DMS 273 treated with DMSO at 0.1 percent for 48 hours (cell line): ENCODE measurements at places on chromosomes 4 and X.
A peak's percentile ranks its signal among the peaks of the same experiment; 100 is the strongest.

DNA sequence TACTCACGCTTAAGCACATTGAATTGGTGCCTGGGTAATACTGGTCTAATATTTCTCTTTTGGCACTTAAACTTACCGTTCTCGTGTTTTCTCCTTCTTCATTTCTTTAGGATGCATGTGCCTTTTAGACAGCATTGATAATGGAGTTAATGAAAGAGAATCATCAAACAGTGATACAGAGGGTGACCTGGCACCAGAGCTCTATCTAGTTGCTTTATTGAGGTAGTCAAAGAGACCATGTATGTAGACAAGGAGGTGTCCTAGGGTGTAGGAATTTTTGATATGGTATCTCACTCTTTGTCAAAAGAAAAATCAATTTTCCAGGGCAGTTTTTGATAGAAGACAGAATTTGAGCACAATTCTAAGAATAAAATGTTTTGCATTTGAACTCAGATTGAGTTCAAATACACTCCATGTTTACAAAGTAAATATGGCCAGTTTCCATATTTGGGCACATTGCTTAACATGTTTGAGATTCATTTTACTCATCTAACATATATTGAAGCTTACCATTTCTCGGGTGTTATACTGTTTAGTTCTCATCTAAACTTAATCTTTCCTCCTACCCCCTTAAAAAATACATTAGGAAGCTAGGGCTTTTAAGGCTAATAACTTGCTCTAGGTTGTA lies 92.0 kb downstream of the WWC2 start:
- no peak for DNase-seq

GRCh38 chrX:54358424-54359211 lies 772 bp upstream of the WNK3 start:
- DNase-seq: peak; percentile 29

GRCh38 chrX:17669458-17669857 lies 67.8 kb upstream of the SCML1 start:
- no peak for DNase-seq

DNA sequence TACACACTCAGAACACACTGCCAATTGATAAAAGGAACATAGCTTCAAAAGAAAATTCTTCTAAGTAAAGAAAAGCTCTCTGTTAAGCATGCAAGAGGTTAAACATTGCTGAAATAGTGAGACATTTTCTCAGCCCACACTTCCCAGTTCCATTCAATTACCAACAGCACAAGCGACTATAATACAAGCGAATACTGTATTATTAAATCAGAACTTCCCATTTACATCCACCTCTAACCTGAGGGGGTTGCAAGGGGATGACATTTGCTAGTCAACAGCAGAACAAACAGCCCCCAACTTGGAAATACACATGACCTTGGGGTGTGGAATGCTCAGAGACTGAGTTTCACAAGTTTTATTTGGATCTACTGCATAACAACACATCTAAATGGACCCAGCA lies 1.1 kb downstream of the FSTL5 start:
- no peak for DNase-seq

GRCh38 chr4:187500796-187501195 lies 494.8 kb upstream of the ZFP42 start:
- DNase-seq: no peak

GRCh38 chr4:12562021-12562420 lies 922.1 kb downstream of the RAB28 start:
- DNase-seq: no peak

DNA sequence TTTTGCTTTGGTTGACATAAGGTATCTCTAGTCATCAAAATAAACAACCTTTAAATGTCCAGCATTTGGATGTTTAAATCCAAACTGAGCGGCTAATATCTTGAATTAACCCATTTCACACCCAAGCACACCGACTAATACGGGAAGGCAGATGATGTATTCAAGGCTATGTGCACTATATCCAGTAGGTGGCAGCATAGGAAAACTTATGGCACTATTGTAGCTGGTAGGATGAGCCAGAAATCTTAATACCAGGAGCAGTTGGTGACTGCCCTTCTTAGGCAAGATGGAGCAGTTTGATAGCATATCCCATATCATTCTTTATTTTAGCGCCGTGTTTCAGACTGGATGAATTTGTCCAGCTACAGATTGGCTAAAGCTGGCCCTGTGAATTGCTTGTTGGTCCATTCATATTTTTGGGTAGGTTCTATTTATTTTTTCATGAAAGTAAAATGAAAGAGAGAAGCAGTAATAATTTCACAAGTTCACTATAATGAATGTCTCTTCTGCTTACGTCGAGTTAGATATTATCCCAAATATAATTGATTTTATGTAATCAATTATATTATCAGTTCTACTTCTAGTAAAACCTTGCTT lies 24.4 kb downstream of the UCHL1 start:
- peak; percentile 56 for DNase-seq

DNA sequence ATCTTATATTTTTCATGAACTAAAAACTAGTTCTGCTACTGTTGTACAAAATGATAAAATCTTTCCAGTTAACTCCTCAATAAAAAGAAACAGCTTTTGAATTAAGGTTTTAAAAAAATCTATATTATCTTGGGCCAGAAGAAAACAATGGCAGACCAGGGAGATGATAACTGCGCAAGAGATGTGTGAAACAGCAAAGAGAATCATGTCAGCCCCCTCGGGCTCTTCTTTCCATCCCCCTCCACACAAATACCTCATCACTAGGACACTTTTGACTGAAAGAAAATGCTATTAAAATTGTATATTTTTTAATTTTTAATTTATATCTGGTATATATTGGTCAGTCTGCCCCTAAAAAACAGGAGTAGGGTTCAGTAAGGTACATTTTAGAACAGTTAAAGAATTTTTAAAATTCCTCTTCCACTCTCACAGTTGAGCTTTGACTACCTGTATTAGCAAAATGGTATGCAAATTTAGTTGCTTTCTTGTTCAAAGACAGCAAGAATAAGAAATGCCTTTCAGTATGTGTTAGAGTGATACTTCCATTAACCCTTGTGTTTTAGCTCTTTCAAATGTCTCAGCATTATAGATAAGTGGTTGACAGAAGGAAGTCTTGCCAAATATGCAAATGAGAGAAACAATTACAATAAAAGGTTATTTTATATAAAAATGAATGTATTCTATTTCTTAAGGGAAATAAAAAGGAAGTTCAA lies 36.4 kb upstream of the LCORL start:
- DNase-seq: no peak

GRCh38 chr4:23938796-23939195 lies 48.9 kb upstream of the PPARGC1A start:
- DNase-seq: no peak

DNA sequence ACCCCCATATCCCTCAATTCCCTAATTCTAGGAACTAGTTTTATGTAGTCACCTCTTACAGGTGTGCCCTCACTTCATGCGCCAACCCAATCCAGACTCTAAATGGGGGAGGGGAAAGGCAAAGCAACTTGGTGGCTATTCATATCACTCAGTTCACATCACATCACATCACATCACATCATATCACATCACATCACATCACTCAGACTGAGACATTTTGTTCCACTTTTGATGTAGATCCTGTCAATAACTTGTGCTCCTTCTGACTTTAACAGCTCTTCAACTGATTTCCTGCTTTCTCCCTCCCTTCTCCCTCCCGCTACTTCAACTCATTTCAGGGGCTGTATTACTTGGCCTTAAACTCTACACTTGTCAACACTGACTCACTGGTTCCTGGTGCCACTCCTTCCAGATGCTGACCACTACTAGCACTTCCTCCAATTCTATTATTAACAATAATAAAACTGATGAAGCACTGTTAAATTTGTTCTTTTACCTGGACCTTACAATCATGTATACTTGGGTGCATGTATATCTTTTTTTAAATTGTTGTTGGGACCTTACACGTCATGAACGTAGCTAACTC lies 29.1 kb upstream of the PLS3 start:
- no peak for DNase-seq

DNA sequence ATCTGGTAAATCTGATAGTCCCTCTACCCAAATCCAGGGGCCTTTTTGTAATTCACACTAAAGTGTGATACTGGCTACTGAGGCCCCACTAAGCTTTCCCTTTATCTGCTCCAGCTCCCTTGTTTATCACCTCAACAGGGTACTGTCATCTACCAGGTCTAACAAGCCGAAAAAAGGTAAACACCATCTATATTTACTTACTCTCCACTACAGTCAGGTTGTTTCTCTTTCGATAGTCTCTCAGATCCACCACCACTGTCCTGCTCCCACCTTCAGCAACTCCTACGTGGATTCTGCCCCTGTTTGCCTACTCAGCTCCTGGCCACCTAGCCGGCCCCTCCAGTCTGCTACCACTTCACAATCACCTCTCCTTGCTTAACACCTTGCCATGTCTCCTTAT lies 3.3 kb downstream of the ITIH6 start:
- DNase-seq: no peak

- DNase-seq: no peak
Measured at GRCh38 chr4:14069886-14070285, 442.4 kb upstream of the BOD1L1 start.

DNA sequence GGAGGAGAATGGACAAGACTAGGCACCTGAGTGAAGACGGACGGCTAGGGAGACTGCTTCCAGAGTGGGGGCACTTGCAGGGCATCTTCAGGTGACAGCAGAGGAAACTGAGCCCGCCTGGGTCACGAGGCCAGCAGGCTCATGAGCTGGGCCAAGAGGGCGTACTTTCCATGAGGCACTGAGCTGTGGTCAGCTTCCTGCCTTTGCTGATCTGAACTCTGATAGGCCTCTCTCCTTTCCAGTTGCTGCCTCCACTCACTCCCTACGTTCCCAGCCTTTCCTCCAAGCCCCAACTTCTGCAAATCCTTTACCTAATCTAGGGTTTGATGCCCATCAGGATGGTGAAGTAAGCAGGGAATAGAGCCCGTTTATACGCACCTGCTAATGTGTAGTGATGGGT lies 1.4 kb upstream of the L1CAM start:
- no peak for DNase-seq

GRCh38 chr4:147546349-147546748 lies 65.5 kb downstream of the EDNRA start:
- no peak for DNase-seq

- DNase-seq: no peak
Measured at GRCh38 chr4:110681381-110681780, 58.5 kb upstream of the PITX2 start.

GRCh38 chrX:30141966-30142365 lies 73.4 kb upstream of the MAGEB2 start:
- DNase-seq: peak; percentile 8
